ENCODE measurements at places on chromosomes 11 and 22. TPM values are rescaled to one million over a fixed set of nuclear protein-coding genes. Genes with fewer than 3 reads are reported as not detected.

Gene ZP1
- not detected for total RNA-seq

Gene MYOD1
- not detected for total RNA-seq

Gene ACRV1
- 0.37 TPM for total RNA-seq

Gene OR52A1
- 12.1 TPM for total RNA-seq

Gene CD151
- total RNA-seq, result 130 TPM

DNA sequence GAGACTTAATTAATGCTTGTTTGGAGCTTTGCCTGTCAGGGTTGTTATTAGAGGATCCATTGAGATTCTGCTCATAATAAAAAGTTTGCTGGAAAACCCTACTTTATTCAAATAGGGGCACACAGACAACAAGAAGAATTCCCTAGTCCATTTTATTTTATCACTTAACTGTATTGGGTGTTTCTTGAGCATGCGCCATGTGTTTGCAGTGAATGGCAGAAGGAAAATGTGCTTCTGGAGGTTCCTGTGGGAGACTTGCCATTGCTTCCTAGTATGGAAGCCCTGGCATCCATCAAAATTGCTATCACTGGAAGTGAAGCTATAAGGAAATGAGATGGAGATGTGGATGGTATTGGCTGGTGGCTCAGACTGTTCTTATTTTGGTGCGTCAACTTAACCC lies 106.6 kb upstream of the GALNT18 start:
- H3K4me3 ChIP-seq, result no peak overlapping the region
- no peak for DNase-seq

DNA sequence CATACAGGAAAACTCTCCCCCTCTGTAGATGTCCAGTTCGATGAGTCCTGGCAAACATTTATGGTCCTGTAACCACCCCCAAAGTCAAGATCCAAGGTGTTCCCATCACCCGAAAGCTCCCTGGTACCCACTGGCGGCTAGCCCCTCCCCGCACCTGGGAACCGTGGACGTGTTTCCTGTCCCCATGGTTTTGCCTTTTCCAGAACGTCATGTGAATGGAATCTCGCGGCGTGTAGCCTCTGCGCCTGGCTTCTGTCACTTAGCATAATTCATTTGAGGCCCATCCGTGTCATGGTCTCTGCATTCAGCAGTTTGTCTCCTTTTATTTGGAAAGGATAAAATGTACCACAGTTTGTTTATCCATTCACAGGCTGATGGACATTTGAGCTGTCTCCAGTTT lies 106.3 kb downstream of the KCNQ1 start:
- no peak overlapping the region for H3K4me3 ChIP-seq
- H3K36me3 ChIP-seq, result no peaks in the 10 kb centered on the region
- no peaks in the 10 kb centered on the region for H3K4me1 ChIP-seq
- no peak overlapping the region for H3K27ac ChIP-seq

DNA sequence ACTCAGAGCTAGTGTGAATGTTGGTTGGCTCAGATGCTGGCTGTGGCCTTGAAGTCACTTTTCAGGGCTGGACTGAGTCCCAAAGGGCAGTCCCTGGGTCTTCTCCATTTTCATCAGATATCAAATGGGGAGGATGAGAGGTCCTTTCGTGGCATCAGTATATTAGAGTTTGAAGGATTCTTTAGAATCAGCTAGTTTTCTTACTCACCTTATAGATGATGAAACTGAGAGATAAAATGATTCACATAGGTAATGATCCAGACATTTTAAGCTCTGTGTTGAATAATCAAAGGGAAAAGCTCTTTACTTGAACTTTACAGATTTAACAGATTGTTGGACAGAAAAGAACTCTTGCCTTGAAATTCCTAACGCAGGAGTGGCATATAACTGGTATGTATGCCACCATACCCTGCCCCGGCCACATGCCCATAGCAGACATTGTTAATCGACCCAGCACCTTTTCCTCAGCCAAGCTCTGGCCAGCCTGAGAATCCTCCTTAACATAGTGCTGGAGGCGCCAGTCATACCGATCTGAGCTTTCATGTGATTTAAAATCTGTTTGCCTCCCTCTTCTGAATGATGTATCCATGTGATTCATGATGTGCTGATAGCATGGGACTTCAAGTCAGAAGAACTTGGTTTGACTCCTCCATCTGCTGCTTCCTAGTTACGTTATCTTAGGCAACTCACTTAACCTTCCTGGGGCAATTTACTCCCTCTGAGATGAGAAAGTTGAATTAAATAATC lies 60.0 kb downstream of the BARX2 start:
- H3K27ac ChIP-seq, result no peak overlapping the region
- H3K4me3 ChIP-seq, result peak overlapping the region; percentile 58
- no peaks in the 10 kb centered on the region for H3K27me3 ChIP-seq
- DNase-seq, result no peak
- H3K36me3 ChIP-seq, result no peaks in the 10 kb centered on the region
- peaks cover 8% of the 10 kb centered on the region for H3K4me1 ChIP-seq

GRCh38 chr11:12512826-12513395 lies 135.5 kb downstream of the PARVA start:
- peaks cover 6% of the 10 kb centered on the region for H3K4me1 ChIP-seq
- no peak overlapping the region for H3K27ac ChIP-seq
- H3K4me3 ChIP-seq, result no peak overlapping the region
- no peaks in the 10 kb centered on the region for H3K36me3 ChIP-seq
- no peak for DNase-seq

DNA sequence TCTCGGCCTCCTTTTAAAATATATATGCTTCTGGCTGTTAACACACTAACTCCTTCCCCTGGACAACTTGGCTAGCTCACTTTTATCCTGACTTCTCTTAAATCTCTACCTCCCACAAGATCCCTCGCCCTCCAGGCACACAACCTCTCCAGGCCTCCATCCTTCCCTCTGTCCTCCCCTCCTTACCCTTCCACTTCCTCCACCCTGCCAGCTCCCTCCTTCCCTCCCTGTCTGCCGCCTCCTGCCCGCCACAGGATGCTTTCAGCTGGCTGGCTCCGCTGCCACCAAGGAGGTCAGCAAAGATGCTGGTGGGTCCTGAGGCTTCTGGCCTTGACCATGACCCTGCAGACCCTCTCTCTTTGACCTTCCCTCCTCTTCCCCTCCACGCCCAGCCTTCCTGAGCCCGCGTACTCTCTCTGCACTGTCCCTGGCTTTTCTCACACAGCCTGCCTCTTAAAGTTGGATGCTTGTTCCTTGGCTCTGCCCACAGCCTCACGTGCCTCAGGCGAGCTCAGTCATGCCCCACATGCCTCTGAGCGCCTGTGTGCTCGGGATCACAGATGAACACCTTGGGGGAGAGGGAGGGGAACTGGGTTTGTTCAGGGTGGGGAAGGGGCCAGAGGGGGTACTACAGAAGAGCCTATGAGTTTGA lies 6.7 kb downstream of the NFAM1 start:
- H3K36me3 ChIP-seq, result no peaks in the 10 kb centered on the region
- H3K4me1 ChIP-seq, result no peaks in the 10 kb centered on the region
- no peaks in the 10 kb centered on the region for H3K27me3 ChIP-seq
- no peak overlapping the region for H3K27ac ChIP-seq
- H3K4me3 ChIP-seq, result no peak overlapping the region

DNA sequence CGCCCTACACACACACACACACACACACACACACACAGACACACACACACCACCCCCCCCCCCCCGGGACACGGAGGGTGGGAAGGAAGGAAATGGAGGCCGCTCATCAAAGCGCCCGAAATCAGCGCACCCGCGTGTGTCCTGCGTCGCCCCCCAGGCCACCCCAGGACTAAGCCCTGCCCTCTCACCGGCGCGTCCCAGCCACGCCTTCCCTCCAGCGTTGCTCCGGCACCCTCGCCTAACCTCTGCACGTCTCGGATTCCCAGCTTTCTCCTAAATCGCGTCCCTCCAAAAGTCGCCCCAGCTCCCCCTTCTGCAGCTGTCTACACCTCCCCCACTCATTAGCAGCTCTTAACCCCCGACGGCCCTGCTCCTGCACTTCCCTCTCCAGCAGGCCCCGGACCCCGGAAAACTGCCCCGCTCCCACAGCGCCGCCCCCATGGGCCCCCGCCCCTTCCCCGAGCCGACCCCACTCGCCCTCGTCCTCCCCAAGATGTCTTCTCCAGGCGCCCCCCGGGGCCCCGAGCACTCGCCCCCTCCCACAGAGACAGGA lies 557 bp downstream of the PACSIN2 start:
- H3K36me3 ChIP-seq, result no peaks in the 10 kb centered on the region
- H3K27ac ChIP-seq, result peak overlapping the region; percentile 55
- peak; percentile 83 for DNase-seq

- peaks cover 21% of the 10 kb centered on the region for H3K36me3 ChIP-seq
- H3K4me3 ChIP-seq, result no peak overlapping the region
- H3K4me1 ChIP-seq, result no peaks in the 10 kb centered on the region
- no peak overlapping the region for H3K27ac ChIP-seq
- DNase-seq, result no peak
Measured at GRCh38 chr11:61133956-61134662, 27.1 kb downstream of the VPS37C start.

DNA sequence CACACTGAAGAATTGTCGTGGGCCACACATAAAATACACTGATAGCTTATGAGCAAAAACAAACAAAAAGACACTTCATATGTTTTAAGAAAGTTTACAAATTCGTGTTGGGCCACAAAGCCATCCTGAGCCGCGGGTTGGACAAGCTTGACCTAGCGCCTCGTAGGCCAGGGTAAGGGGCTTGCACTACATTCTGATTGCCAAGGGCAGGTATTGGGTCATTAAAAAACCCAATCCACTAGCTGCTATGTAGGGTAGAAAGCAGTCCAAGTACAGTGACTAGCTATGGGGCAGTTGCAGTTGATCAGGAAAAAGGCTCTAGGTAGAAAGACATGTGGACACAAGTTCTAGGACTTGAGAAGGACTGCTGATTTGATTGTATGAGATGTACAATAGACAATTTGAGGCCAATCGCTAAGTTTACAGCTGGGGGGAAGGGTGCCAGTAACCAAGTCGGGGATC lies 14.0 kb downstream of the KDELR3 start:
- DNase-seq, result peak; percentile 44
- peaks cover 71% of the 10 kb centered on the region for H3K36me3 ChIP-seq
- H3K4me3 ChIP-seq, result no peak overlapping the region
- no peak overlapping the region for H3K27ac ChIP-seq
- H3K4me1 ChIP-seq, result no peaks in the 10 kb centered on the region

DNA sequence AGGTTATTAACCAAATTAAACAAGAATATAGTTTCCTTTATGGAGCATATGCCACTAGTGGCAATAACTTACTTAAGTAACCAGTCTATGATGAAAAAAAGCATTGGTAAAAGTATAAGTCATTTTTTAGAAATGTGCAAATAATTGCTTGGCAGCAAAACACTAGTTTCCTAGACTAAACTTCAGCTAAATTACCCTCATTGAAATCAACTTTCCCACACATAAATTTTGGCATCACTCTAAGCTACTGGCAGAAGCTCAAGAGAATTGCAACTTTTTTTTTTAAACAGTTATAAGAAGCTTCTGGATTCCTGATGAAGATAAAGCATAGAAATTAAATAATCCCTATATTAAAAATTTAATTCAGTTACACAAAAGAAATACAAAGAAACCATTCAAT lies 12.5 kb downstream of the CCDC34 start:
- H3K27me3 ChIP-seq, result no peaks in the 10 kb centered on the region
- DNase-seq, result no peak
- H3K4me1 ChIP-seq, result peaks cover 20% of the 10 kb centered on the region
- H3K27ac ChIP-seq, result no peak overlapping the region
- H3K4me3 ChIP-seq, result no peak overlapping the region
- peaks cover 15% of the 10 kb centered on the region for H3K36me3 ChIP-seq

GRCh38 chr11:124920870-124921609 lies 2.0 kb downstream of the HEPN1 start:
- H3K4me3 ChIP-seq, result peak overlapping the region; percentile 71
- no peaks in the 10 kb centered on the region for H3K4me1 ChIP-seq
- DNase-seq, result peak; percentile 93
- no peaks in the 10 kb centered on the region for H3K36me3 ChIP-seq

DNA sequence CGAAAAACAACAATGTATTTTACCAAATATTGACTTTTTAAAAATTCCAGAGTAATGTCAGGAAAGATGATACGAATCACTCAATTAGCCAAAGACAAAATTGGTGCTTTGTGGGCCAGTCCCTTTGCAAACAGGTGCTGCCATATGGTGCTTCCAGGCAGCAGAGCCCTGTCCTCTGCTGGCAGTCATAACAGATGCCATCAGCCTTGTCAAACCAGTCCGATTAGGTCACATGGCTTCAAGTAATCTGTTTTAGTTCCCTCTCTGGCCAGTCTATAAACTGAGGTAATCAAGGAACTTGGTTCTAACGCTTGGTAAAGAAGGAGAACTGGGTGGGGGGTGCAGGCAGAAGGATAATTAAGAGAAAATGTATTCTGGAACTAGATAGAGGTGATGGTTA lies 49.1 kb upstream of the CAPRIN1 start:
- no peak for DNase-seq
- H3K27ac ChIP-seq, result no peak overlapping the region
- no peaks in the 10 kb centered on the region for H3K4me1 ChIP-seq
- peaks cover 19% of the 10 kb centered on the region for H3K27me3 ChIP-seq
- no peaks in the 10 kb centered on the region for H3K36me3 ChIP-seq
- no peak overlapping the region for H3K4me3 ChIP-seq

DNA sequence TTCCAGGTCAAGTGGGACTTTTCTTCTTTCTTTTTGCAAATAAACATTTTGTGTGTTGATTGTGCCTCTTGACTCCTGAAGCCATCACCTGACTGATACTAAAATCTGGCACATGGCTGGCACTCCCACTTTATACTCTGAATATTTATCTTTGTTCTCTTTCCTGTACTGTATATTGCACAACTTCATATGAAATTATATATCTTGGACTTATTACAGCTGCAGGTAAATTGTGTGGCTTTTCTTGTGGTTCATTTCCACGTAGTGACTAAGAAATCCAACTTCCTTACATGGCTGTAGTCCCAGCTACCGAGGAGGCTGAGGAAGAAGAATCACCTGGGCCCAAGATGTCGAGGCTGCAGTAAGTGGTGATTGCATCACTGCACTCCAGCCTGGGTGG lies 23.7 kb upstream of the OR5B12 start:
- DNase-seq, result no peak
- no peaks in the 10 kb centered on the region for H3K27me3 ChIP-seq
- no peak overlapping the region for H3K27ac ChIP-seq
- no peaks in the 10 kb centered on the region for H3K4me1 ChIP-seq
- H3K4me3 ChIP-seq, result no peak overlapping the region
- H3K36me3 ChIP-seq, result no peaks in the 10 kb centered on the region

DNA sequence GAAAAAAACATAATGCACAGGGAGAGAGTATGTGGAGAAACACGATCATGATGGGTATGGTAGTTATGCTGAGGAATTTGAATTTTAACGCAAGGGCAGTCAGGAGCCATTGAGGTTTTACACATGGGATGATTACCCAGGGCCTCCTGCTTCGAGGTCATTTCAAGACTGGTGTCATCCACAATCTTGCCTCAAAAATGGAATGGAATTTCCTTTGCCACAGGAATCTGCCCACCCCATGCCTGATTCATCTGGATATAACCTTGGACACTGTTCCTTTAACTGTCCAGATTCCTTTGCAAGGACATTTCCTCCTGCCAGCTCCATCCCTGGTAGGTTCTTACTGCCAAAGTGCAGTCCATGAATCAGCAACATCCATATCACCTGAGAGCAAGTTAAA lies 655.9 kb upstream of the TENM4 start:
- H3K27me3 ChIP-seq, result peaks cover 5% of the 10 kb centered on the region
- no peaks in the 10 kb centered on the region for H3K4me1 ChIP-seq
- no peaks in the 10 kb centered on the region for H3K36me3 ChIP-seq

GRCh38 chr11:99069856-99070444 lies 49.2 kb downstream of the CNTN5 start:
- no peak overlapping the region for H3K27ac ChIP-seq
- no peaks in the 10 kb centered on the region for H3K27me3 ChIP-seq
- H3K4me3 ChIP-seq, result no peak overlapping the region

GRCh38 chr11:42925916-42926315 lies 385.9 kb upstream of the API5 start:
- DNase-seq, result no peak
- no peaks in the 10 kb centered on the region for H3K36me3 ChIP-seq
- no peaks in the 10 kb centered on the region for H3K27me3 ChIP-seq
- H3K27ac ChIP-seq, result no peak overlapping the region
- H3K4me3 ChIP-seq, result no peak overlapping the region
